ENCODE measurements at places on chromosomes 11 and 22. TPM values are rescaled to one million over a fixed set of nuclear protein-coding genes. Genes with fewer than 3 reads are reported as not detected.

Gene ASCL2
- 0.40 TPM for total RNA-seq

Gene TBCEL
- 16.1 TPM for total RNA-seq

Gene CRYAB
- not detected for total RNA-seq

Gene TRPT1
- 20.0 TPM for total RNA-seq

Gene EFEMP2
- total RNA-seq, result 9.7 TPM

Gene KLHL35
- 1.3 TPM for total RNA-seq

GRCh38 chr22:28408709-28409108, 270.9 kb downstream of the TTC28 start:
- peaks cover 2% of the 10 kb centered on the region for H3K36me3 ChIP-seq
- peaks cover 1% of the 10 kb centered on the region for H3K4me1 ChIP-seq
- H3K4me3 ChIP-seq, result no peak overlapping the region
- DNase-seq, result no peak
- H3K27ac ChIP-seq, result no peak overlapping the region

DNA sequence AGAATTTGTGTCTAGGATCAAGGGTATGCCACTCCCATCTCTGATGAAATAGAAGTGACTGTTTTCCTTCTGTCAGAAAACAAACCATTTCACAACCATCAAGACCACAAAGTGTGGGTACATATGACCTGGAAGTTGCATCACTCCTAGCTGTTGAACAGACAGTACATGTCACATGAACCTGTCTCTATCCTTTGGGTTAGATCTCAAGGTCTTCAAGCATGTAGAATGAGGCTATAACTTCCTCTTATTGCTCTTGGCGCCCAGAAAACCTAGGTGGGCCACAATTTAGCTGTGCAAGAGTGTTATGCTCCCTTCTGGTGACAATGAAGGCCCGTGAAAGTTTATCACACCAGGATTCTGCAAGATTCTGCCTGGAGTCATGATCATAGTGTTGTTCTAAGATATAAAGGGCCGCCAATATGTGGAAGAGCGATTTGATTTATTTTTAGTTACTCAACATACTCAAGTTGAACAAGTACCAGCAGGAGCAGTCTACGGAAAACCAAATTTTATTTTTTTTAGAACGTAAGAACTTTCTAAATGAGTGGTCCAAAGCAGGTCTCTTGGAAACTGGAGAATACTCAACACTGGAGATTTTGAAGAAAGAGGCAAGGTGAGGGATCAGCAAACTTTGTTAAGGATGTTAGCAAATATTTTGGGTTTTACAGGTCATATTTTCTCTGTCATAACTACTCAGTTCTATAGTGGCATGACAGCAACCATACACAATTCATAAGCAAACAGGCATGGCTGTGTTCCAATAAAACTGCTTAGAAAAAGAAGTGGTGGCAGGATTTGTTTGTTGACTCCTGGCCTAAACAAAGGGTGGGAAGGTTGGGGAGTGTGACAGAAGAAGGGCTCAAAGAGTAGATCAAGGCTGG, 101.8 kb downstream of the USP35 start:
- H3K27ac ChIP-seq, result peak overlapping the region; percentile 95
- no peaks in the 10 kb centered on the region for H3K27me3 ChIP-seq
- H3K4me1 ChIP-seq, result peaks cover 51% of the 10 kb centered on the region
- H3K4me3 ChIP-seq, result no peak overlapping the region
- H3K36me3 ChIP-seq, result peaks cover 52% of the 10 kb centered on the region
- peak; percentile 47 for DNase-seq

DNA sequence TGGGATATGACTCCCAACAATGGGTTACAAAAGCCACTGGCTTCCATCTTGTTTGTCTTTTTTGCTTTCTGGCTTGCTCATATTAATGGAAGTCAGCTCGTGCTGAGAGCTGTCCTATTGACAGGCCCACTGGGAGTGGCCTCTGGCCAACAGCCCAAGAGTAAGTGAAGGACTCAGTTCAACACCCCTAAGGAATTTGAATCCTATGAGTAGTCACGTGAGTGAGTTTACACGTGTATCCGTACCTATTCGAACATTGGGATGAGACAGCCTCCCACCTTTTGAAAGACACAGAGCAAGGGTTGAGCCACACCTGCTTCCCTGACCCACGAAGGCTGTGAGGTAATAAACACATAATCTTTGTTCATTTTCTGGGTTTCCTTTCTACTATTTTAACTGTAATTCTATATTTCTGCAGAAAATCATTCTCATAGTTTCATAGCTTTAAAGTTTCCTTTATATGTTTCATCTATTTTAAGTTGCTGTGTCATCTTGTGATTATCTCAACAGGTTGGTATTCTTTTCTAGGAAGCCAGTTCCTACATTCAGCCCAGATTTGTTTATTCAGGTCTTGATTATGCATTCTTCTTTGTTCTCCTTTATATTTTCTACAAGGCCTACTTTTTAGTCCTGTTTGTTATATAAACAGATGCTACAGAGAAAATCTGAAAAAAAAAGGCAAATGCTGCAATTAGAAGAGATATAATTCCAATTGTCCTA, 802.3 kb downstream of the CNTN5 start:
- no peak overlapping the region for H3K4me3 ChIP-seq
- DNase-seq, result no peak
- H3K27me3 ChIP-seq, result no peaks in the 10 kb centered on the region
- no peaks in the 10 kb centered on the region for H3K4me1 ChIP-seq
- no peak overlapping the region for H3K27ac ChIP-seq

GRCh38 chr11:64484191-64485022, 106.6 kb upstream of the SLC22A12 start:
- H3K4me1 ChIP-seq, result no peaks in the 10 kb centered on the region
- H3K4me3 ChIP-seq, result no peak overlapping the region
- peaks cover 15% of the 10 kb centered on the region for H3K27me3 ChIP-seq
- no peak for DNase-seq
- H3K27ac ChIP-seq, result no peak overlapping the region

DNA sequence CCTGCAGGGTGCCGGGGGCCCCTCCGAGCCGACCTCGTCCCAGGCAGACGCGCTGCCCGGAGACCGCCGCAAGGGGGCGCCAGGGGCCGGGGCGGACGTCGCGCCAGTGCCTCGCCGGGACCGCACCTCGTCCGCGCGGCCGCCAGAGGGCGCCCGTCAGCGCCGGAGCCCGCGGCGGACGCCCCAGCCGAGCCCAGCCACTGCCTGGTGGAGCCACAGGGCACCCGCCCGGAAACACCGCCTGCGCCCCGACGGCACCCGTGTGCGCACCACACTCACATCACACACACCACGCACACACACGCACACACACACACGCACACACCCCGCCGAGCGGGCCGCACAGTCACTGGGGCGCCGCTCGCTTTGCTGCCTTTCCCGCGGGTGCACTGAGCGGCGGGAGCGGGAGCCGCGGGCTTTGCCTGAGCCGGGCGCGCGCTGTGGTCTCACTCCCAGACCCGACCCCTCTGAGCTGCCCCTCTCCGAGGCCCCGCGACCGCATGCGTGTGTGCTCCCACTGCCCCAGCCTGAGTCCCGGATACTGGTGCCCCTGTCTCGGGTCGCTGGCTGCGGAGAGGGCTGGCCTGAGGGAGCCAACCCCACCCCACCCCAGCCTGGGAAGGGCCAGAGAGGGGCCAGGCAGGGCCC, 449.3 kb downstream of the OPCML start:
- peak; percentile 59 for DNase-seq
- no peak overlapping the region for H3K27ac ChIP-seq
- no peaks in the 10 kb centered on the region for H3K36me3 ChIP-seq
- peaks cover 23% of the 10 kb centered on the region for H3K27me3 ChIP-seq
- peaks cover 3% of the 10 kb centered on the region for H3K4me1 ChIP-seq

DNA sequence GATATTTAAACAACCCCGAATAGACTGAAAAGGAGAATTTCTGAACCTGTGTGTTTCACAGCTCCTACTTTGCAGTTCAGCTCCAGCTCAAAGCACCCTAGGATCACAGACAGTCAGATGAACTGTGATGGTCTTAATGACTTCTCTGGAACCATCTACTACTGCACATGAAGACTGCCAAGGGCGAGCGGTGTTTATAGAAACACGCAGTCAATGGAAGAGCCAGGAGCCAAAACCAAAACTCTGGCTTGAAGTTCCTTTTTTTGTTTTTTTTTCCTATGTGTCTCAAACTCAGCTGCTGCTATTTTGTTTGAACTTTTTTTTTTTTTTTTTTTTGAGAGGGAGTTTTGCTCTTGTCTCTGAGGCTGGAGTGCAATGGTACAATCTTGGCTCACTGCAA, 382.6 kb upstream of the SYN3 start:
- no peak for DNase-seq
- no peak overlapping the region for H3K4me3 ChIP-seq
- H3K4me1 ChIP-seq, result no peaks in the 10 kb centered on the region
- no peaks in the 10 kb centered on the region for H3K27me3 ChIP-seq
- H3K27ac ChIP-seq, result no peak overlapping the region

- no peaks in the 10 kb centered on the region for H3K27me3 ChIP-seq
- H3K4me1 ChIP-seq, result peaks cover 31% of the 10 kb centered on the region
- H3K4me3 ChIP-seq, result no peak overlapping the region
- peak overlapping the region; percentile 11 for H3K27ac ChIP-seq
Observed at GRCh38 chr11:119307219-119307618, 9.7 kb downstream of the MCAM start.

DNA sequence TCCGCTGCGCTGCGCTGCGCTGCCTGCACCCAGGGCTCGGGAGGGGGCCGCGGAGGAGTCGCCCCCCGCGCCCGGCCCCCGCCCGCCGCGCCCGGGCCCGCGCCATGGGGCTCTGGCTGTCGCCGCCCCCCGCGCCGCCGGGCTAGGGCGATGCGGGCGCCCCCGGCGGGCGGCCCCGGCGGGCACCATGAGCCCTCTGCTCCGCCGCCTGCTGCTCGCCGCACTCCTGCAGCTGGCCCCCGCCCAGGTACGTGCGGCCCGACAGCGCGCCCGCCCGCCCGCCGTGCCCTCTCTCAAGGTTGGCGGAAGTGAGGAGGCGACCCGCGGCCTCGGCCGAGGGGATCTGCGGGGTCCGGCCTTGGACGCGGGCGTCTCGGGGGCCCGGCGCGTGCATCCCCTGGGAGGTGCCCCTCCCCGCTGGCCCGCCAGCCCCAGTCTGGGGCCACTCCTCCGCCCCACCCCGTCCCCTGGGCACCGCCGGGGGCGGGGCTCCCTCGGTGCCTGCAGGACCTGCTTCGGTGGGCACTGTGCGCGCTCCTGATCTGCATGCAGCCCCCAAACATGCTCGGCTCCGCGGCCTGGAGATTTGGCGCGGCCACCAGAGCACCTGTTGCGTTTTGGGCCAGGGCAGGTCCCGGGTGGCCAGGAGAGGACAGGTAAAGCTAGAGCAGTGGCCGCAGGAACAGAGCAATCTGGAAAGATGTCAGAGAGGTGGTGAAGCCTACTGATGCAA, 429 bp downstream of the VEGFB start:
- peak overlapping the region; percentile 73 for H3K27ac ChIP-seq
- peaks cover 58% of the 10 kb centered on the region for H3K4me1 ChIP-seq
- peak overlapping the region; percentile 83 for H3K4me3 ChIP-seq

- no peaks in the 10 kb centered on the region for H3K4me1 ChIP-seq
- no peaks in the 10 kb centered on the region for H3K36me3 ChIP-seq
- DNase-seq, result no peak
- no peak overlapping the region for H3K27ac ChIP-seq
- no peaks in the 10 kb centered on the region for H3K27me3 ChIP-seq
Observed at GRCh38 chr11:101553891-101554292, 29.9 kb downstream of the TRPC6 start.

- H3K27me3 ChIP-seq, result peaks cover 11% of the 10 kb centered on the region
- H3K36me3 ChIP-seq, result no peaks in the 10 kb centered on the region
- no peak for DNase-seq
Observed at GRCh38 chr11:72598906-72599305, 75.3 kb downstream of the PDE2A start.

- H3K4me3 ChIP-seq, result no peak overlapping the region
- peaks cover 7% of the 10 kb centered on the region for H3K27me3 ChIP-seq
- H3K4me1 ChIP-seq, result peaks cover 11% of the 10 kb centered on the region
Observed at GRCh38 chr11:12079726-12080556, 30.4 kb upstream of the MICAL2 start.

DNA sequence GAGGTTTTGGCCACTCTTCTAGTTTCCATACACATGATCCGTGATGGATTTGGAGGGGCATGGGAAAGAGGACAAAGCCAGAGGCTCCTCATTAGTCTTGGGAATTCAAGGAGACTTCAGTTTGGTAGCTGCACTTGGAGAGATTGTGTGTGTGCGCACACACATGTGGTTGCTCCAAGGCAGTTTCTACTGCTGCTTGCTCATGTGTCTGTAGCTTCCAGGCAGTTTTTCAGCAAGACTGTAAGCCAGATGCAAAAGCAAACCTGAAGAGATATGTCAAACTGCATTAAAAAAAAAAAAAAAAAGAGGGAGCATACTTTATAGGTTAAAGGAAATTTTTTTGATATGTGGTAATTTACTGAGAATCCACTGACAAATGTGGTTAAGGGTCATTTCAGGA, 95.7 kb downstream of the OSBP2 start:
- no peak overlapping the region for H3K4me3 ChIP-seq
- H3K36me3 ChIP-seq, result no peaks in the 10 kb centered on the region
- H3K4me1 ChIP-seq, result no peaks in the 10 kb centered on the region
- DNase-seq, result no peak

- H3K27ac ChIP-seq, result no peak overlapping the region
- peaks cover under 1% of the 10 kb centered on the region for H3K4me1 ChIP-seq
- no peak overlapping the region for H3K4me3 ChIP-seq
Observed at GRCh38 chr11:133903875-133904817, 52.6 kb downstream of the IGSF9B start.

DNA sequence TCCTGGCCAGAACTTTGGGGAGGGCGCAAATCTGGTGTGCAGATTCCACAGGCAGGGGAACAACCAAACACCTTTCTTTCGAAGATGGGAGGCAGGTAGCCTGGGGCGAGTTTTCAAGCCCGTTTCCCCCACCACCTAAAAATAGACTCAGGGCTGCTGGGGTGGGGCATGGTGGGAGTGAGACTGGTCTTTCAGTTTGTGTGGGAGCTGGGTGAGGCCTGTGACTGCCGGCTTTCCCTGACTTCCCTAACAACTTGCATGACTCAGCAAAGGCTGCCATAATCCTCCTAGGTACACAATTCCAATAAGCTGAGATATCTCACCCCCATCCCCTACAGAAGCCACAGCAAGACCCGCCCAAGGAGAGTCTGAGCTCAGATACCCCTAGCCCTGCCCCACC, 4.3 kb upstream of the OR5B12 start:
- H3K4me1 ChIP-seq, result no peaks in the 10 kb centered on the region
- no peak overlapping the region for H3K27ac ChIP-seq
- no peak overlapping the region for H3K4me3 ChIP-seq
- H3K36me3 ChIP-seq, result no peaks in the 10 kb centered on the region
- H3K27me3 ChIP-seq, result peaks cover 8% of the 10 kb centered on the region
- DNase-seq, result no peak

GRCh38 chr11:70547386-70547785, 149.1 kb downstream of the CTTN start:
- no peaks in the 10 kb centered on the region for H3K36me3 ChIP-seq
- H3K4me3 ChIP-seq, result no peak overlapping the region
- no peak overlapping the region for H3K27ac ChIP-seq
